ENCODE measurements at places on chromosomes 13 and 19.

DNA sequence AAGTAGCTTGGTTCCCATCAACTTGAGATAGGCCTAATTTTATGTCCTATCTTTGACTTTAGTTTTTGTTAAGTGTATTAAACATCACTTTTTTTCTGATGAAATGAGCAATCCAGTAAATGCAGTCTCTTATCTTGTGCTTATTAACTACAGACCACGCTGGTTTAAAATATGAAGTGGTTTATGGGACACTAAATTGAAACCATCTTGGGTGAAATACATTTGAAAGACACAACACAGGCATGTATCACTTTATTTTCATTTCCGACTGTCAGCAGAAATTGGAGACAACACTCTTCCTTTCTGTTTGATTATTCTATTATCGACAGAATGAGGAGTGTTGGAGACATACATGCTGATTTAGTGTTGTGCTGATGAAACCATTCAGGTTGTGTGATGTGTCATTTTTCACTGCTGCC is 447.7 kb downstream of the GPC6 start:
- no peak for DNase-seq

- no peak for DNase-seq
Measured at GRCh38 chr13:45503658-45504057, 38.9 kb downstream of the COG3 start.

DNA sequence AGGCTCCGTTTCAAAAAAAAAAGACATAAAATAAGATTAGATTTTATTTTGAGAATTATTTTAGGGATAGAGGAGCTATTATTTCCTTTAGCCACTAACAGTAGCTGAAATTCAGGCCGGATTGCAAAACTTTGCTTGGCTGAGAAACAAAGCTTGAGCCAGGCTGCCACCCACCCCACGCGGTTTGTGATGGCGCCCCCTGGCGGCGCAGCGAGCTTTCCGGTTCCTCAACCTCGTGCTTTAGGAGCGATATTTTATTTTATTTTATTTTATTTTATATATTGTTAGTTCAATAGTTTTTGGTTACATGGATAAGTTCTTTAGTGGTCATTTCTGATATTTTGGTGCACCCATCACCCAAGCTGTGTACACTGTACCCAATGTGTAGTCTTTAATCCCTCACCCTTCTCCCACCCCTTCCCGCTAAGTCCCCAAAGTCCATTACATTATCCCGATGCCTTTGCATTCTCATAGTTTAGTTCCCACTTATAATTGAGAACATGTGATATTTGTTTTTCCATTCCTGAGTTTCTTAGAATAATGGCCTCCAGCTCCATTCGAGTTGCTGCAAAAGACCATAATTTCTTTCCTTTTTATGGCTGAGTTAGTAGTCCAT is 19.8 kb upstream of the CEACAM4 start:
- DNase-seq, result peak; percentile 13

DNA sequence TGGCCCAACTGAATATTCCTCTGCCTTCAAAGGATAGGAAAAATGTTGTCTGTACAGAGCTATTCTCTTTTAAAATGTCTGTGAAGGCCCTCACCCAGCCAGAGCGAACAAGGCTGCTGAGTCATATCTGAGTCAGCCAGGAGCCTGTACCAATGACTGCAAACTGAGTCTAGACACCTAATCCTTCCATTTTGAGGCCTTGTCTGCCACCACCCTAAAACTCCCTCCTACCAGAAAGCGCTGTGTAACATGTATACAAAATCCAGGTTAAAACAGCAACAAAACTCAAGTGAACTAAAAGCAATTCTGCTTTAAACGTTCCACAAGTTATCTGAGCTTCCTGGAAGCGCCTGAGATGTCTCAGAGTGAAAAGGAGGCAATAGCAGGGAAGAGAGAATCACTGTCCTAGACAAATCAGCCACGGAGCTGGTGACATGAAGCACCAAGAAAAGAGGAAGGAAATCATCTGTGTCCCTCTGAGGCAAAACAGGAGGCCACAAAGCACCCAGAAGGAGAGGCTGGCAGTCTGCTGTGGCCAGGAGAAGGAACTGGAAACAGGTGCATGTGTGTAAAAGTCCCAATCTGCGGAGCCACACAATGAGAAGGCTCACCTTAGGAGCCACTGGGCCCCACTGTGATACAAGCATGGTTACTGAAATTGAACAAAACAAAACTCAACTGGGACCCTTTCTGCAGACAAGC is 10.2 kb downstream of the DHRS12 start:
- no peak for DNase-seq

DNA sequence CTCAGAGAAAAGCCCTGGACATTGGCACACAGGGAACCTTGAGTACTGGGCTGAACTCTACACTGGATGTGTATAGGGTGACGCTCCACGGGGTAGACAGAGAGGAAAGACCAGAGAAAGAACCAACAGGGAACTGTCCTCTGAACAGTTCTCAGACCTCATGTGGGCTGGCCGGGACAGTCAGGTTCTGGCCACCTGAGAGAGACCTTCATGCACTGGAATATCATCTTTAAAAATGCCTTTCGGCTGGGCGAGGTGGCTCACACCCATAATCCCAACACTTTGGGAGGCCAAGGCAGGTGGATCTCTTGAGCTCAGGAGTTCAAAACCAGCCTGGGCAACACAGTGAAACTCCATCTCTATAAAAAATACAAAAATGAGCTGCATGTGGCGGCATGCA is 143.8 kb upstream of the GJB6 start:
- no peak for DNase-seq

GRCh38 chr13:31890946-31891345 is 140.6 kb upstream of the FRY start:
- DNase-seq, result no peak

DNA sequence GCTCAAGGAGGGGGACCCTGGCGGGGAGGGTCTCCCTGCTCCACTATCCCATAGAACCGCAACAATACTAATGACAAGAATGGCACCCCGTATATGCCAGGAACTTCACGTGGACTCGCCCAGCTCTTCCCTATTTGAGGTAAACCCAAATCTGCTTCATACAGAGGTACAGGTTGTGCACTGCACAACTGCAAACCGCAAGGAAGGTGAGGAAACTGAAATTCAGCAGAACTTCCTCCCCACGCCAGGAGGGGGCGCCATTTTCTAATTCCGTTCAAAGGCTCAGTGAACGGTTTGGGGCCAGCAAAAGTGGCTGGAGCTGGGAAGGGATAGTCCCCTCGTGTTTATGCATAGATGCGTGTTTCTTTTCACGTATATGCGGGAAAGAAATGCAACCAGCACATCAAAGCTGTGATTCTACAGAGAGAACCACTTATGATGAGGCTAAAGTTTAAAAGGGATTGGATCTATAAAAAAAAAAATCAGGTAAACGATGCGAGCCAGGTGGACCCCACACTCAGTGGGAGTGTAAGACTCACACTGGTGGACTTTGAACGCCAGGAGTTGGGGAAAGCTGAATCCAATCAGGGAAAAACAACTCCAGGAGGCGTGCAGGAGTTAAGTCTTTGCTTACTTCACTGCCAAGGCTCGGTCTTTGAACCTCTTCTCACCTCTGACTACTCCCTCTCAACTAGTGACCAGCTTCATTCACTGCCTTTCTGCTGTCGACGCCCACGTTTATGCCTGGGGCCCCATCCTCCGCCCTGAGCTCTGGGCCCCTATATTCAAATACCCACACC is 20.3 kb downstream of the C19orf81 start:
- no peak for DNase-seq

DNA sequence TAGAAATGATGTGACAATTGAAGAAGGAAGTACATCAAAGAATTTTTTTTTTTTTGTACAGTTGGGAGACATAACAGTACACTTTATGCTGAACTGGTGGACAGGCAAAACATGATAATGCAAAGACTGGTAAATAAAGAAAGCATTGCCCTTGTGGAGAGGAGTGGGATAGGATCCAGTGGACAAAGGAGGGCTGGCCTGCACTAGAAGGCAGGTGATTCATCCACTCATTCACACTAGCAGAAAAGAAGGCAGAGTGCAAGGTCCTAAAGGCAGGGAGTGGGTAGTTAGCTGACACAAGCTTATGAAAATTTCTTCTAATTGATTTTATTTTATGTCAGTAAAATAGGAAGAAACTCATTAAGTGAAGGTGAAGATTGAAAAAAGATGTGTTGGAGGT is 17.6 kb upstream of the NALCN start:
- DNase-seq, result no peak

DNA sequence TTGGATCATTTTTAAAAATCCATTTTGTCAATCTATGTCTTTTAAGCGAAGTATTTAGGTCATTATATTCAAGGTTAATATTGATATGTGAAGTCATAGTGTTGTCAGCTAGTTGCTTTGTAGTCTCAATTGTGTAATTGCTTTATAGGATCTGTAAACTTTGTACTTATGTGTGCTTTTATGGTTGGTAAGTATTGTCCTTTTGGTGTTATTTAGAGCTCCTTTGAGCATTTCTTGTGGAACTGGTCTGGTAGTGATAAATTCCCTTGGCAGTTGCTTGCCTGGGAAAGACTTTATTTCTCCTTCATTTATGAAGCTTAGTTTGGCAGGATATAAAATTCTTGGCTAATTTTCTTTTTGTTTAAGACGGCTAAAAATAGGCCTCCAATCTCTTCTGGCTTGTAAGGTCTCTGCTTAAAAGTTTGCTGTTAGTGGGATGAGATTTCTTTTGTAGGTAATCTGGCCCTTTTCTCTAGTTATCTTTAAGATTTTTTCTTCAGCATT is 368.8 kb downstream of the SPRY2 start:
- no peak for DNase-seq

DNA sequence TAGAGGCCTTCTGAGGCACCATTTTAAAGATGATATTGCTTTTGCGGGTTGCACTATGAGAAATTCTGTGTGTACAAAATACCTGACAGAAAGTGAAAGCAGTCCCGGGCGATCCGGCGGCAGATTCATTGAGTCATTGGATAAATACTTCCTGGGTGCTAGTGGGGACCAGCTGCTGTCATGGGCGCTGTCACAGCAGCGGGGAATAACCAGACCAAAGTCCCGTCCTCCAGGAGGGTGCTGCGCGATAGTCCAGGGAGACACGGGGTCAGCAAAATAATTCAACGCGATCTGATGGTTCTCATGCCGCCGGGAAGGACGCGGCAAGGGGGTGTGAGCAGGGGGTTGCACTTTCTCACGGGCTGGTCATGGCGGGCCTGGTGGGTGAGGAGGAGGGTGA is 13.5 kb downstream of the ZFR2 start:
- no peak for DNase-seq

- DNase-seq, result no peak
Measured at GRCh38 chr19:29805031-29805965, 6.5 kb upstream of the CCNE1 start.

DNA sequence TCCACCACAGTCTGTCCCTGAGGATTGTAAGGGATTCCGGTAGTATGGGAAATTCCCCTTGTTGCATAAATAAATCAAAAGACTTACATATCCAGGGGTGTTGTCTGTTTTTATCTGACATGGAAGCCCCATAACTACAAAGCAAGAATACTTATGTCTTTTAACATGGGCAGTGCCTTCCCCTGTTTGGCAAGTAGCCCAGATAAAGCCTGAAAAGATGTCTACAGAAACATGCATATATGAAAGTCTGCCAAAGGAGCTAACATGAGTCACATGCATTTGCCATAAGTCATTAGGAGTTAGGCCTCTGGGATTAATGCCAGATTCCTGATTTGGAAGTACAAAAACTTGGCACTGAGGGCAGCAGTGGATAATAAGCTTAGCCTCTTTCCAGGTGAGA is 62.1 kb downstream of the ZNF737 start:
- no peak for DNase-seq

DNA sequence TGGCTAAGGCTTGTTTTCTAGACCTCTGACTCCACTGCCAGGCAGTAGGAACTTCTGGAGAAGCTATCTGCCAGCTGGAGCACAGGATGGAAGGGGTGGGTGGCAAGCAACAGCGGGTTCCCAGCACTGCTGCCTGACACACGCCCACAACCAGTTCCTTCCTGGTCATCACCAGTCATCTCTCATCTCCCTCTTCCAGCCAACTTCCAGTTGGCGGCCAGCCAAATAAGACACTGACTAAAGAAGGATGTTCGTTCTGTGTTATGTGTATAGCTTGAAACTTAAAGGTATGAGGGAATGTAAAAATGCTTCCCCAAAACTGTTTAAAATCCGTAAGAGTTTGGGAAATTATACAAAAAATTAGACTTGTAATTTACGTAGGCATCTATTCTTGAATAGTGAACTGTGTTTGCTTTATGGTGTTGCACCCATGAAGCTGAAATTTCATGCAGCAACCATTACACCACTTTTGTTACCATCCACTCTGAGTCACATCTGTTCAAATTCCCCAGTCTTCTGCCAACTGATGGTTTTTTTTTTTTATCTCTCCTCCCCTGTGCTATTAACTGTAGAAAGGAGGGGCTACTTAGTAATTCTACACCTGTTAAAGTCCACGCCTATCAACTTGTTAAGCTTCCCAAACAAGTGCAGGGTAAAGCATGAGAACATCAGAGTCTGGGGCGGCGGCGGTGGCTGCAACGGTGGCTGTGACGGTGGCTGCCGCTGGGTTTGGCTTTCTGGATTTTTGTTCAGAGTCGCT is 86.2 kb upstream of the FRY start:
- no peak for DNase-seq

- DNase-seq, result no peak
Measured at GRCh38 chr19:39873385-39873784, 27.2 kb upstream of the FBL start.

- DNase-seq, result no peak
Measured at GRCh38 chr19:4313847-4314490, 9.6 kb downstream of the FSD1 start.

DNA sequence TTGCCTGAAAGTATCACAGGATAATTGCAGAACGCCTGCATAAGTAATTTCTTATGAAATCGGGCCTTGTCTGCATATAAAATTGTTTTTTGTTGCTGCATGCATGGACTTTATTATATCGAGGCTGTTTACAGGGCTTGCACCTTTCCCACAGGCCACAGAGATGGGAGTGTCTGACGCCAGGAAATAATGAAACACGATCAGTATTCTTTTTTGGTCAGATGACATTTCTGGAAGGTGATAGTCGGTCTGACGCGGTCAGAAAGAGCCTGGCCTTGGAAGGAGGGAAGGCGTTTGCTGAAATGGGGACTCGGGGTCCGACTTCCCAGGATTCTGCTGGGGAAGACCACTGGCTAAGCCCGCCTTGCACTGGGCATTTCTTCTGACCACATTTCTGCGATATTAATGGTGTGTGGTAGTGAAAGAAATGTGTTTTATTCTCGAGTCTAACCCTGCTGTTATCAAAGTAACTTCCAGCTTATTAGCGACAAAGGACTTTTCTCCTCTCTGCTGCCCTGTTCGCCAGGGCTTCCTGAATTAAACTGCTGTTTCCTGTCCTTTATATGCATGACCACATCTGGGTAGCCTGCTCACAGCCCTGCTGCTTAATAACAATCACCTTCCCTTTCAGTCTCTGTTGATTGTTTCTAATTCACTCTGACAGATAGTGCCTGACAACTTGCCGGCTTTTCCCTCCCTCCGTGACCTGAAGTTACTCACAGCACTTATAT is 11.6 kb upstream of the ZNF536 start:
- no peak for DNase-seq
